Stimulated activated CD4-positive, alpha-beta T cell treated with anti-CD3 and anti-CD28 coated beads, Interleukin-2, amount 100 ng/mL, for 24 hours (primary cell): ENCODE measurements at places on chromosomes 5 and 9.

- no peak for DNase-seq
These were observed 85.4 kb downstream of the KLF4 start for GRCh38 chr9:107404161-107404560.

- DNase-seq, result no peak
These were observed 268.2 kb downstream of the TMEM167A start for GRCh38 chr5:82808960-82809359.

DNA sequence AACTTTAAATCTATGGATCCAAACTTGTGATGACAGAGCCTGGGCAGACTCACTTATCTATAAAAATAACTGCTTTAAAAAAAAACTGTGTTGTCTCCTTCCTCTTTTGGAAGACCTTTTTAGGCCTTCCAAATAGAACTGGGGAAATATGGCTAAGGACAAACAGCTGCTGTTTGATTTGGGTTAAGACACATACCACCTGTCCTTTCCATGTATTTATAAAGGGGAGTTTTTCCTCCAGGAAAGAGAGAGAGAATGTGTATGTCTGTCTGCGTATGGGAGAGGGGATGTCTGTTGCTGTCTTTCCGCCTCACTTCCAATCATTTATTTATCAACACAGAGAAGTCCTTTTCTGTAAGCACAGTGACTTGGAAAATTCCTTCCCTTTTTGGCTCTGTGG lies 2.8 kb downstream of the ARHGEF37 start:
- no peak for DNase-seq

DNA sequence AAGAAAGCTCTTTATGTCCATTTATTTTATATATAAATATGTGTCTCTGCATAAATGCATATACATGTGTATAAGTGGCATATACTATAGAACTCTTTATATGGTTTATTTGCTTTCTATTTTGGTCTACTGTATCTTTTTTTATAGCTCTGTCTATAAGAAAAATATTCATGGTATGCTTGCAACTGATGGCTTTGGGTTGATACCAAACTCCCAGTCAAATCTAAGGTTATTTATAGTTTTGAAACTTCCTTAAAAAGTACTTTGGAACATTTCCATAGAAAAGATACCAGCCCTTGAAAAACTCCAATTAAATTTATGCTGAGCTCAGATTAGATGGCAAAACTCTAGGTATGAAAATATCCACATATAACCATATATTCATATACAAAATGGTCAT lies 120.0 kb upstream of the KLF9 start:
- DNase-seq, result no peak
